CD4-positive, alpha-beta T cell treated with Interleukin-1 beta for 1 hour (primary cell): ENCODE measurements at places on chromosomes 1 and 21.

- no peak for DNase-seq
These were observed 59.2 kb downstream of the TBX15 start for GRCh38 chr1:118928739-118929554.

- DNase-seq = no peak
These were observed 37.9 kb upstream of the MPZL1 start for GRCh38 chr1:167683641-167684502.

GRCh38 chr1:11713095-11713494 lies 21.6 kb downstream of the DRAXIN start:
- DNase-seq = no peak

DNA sequence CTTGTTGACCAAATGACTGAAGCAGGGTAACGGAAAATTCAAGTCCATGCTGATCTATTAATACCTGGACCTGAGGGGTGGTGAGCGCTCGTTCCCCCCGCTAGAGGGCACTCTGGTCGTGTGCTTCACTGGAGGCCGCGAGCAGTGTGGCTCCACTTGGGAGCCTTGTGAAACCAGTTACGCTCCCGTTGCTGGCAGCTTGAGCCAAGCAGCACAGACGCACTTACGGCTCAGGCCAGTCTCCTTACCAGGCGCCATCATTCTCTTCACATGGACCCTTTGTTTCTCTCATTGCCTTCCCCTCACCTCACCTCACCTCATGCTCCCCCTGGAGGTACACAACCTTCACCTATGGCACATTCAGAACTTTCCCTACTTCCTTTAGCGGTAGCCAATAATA lies 49.7 kb upstream of the TSPAN2 start:
- peak; percentile 48 for DNase-seq

GRCh38 chr1:236888126-236888525 lies 93.0 kb downstream of the MTR start:
- no peak for DNase-seq

DNA sequence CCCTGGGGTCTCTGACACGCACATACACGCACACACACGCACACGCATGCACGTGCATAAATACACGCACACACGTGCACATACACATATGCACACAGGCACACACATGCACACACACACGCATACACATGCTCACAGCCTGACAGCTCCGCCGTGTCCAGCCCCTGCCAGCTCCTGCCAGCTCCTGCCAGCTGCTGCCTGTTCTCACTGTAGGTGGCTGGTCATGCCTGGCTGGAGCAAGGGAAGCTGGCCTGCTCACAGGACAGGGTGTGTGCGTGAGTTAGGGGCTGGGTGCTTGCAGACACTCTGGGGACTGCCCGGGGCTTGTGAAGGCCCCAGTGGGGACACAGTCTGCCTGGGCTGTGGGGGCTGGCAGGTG lies 4.9 kb downstream of the PLCH2 start:
- DNase-seq = no peak

DNA sequence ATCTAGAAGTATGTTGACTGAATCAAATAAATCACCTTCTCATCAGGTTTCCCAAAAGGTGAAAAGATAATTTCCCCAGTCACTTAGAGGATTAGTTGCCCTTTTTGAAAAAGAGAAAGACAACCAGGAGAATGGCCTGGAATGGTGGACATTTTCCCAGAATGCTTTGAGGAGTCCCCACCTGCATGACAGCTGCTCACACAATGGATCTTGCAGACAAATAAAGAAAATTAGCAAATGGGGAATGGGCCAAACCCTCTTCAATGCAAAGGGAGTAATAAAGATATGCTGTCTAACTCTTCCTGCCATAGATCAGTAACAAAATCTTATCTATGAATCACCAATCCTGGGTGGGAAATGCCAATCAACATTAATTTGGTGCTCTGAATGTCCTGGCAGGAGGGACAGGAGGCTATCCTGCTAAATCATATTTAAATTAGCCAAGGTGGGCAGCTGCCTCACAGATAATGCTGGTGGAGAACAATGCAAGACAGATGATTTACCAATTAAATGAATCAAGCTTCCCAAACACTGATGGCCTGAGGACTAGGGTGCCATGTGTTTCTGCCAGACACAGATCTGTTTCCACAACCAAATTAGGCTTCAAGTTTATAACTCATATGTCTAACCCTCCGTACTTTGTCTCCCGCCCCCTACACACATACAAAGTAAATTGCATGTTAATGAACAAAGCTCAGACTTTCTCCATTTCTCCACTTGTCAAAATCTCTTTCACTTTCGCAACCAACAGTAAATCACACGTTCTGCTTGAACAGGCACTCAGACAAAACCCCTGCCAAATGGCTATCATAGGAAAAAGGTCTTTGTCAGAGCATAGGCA lies 488.0 kb upstream of the PLXNA2 start:
- no peak for DNase-seq

GRCh38 chr21:27818847-27819246 lies 852.0 kb upstream of the ADAMTS5 start:
- no peak for DNase-seq

GRCh38 chr1:59696421-59697115 lies 118.2 kb upstream of the HOOK1 start:
- DNase-seq = peak; percentile 30

- peak; percentile 22 for DNase-seq
These were observed 9.1 kb downstream of the TTC22 start for GRCh38 chr1:54791880-54792522.

DNA sequence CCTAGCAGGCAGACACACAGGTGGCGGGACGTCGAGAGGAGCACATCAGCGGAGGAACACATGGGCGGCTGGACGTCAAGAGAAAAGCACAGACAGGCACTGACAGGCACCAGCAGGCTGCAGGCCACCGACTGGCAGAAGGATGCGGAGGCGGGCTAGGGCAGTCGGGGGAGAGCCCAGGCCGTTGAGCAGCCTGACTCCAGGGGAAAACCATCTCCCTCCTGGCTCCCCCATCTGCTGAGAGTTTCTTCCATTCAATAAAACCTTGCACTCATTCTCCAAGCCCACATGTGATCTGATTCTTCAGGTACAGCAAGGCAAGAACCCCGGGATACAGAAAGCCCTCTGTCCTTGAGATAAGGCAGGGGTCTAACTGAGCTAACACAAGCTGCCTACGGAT lies 25.5 kb downstream of the B3GALT5 start:
- DNase-seq = no peak

GRCh38 chr1:14606632-14607031 lies 8.1 kb downstream of the KAZN start:
- DNase-seq = no peak

DNA sequence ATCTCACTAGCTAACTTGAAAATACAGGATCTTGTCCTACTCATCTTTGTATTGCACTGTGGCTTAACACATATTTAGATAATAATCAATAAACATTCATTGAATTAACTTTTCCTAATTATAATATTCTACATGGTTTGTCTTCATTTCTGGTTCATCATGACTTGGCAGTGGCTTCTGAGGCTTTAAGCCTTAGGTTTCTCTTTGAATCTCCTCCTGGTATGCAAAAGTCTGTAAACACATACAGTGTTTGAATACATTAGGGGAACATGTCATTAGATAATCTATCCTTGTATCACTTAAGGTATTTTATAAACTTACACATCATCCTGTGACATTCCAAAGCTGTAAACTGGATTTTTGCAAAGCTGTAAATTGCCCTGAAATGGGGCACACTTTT lies 20.6 kb downstream of the CTSK start:
- DNase-seq = no peak

DNA sequence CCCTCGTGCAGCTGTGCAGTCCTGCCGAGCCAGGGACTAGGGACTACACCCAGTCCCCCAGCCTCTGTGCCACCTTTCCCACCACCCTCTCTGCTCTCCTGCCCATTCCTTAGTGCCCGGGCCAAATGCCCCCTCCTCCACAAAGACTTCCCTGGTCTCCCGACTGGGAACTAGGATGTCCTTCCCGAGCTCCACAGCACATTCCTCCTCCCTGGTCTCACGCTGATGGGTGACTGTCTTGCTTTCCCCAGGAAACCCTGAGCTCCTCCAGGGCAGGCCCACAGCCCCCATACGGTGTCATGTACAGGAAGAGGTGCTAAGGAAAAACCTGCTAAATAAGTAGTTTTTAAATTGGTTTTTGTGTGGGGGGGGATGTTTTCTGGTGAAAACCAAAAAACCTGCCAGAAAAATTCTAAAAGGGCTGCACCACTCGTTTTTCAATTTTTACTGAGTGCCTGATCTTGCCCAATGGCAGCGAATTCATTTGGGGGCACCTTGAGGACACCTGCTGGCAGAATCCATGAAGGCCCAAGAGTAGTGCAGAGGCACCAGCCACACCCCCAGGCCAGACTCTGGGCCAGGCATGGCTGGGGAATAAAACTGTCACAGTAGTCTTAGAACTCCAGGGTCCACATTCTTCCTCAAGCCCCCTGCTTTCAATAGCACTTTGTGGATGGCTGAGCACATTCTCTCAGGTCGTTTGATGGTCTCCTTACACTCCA lies 50.4 kb downstream of the GLIS1 start:
- DNase-seq = no peak

GRCh38 chr1:39758556-39759435 lies 12.4 kb downstream of the OXCT2 start:
- no peak for DNase-seq

- DNase-seq = no peak
These were observed 6.2 kb downstream of the FNDC5 start for GRCh38 chr1:32864375-32865019.

- DNase-seq = no peak
These were observed 43.6 kb upstream of the WNT2B start for GRCh38 chr1:112465122-112465521.

GRCh38 chr21:39347537-39347936 lies 1.4 kb downstream of the HMGN1 start:
- no peak for DNase-seq

DNA sequence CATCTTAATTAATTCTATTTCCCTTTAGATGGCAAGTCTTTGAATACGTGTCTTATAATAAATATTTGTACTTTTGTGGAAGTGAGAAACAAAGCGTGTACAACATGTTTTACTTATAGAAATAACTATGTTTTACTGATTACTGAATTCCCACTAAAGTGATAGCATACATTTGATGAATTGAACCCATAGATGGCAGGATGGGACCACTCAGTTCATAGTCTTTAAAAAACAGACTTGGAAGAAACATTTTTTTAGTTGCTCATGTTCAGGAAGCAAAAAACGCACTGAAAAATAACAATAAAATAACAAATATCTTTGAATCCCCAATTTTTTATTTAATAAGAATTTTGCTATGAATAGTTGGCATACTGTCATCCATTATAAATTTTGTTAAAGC lies 507.1 kb upstream of the ZRANB2 start:
- no peak for DNase-seq

DNA sequence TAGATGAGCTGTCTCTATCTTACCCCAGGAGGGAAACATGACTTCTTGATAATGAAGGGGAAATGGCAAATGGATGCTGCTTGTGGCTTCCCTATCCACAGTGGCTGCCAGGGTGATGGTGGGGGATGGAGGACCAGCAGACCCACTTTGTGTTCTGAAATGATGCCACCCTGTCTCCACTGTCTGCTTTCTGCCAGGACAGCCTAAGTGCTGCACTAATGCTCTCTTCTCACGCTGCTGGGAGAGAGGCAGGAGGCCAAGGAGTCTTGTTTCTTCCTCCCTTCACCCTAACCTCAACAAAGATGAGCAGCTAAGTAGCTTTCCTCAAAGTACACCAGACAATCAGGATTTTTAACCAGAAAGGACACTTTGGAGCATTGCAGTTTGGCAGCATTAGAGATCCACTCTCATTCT lies 36.6 kb downstream of the XCL1 start:
- DNase-seq = no peak

DNA sequence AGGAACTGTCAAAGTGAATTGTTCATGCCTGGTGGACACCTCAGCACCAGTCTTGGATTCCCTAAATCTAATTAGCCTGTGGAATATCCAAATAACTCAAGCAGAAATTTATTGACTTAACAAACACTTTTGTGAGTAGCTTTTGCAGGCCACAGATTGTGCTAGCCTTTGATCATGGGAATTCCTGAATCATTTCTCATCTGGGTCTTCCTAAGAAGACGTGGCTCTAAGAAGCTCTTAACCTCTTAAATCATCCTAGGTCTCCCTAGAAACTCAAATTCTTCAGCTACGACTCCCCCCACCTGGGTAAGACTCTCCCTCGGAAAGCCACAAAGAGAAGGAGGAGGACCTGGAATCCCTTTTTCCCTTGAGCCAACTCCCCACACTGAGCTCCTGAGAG lies 53.8 kb upstream of the PSEN2 start:
- DNase-seq = no peak

DNA sequence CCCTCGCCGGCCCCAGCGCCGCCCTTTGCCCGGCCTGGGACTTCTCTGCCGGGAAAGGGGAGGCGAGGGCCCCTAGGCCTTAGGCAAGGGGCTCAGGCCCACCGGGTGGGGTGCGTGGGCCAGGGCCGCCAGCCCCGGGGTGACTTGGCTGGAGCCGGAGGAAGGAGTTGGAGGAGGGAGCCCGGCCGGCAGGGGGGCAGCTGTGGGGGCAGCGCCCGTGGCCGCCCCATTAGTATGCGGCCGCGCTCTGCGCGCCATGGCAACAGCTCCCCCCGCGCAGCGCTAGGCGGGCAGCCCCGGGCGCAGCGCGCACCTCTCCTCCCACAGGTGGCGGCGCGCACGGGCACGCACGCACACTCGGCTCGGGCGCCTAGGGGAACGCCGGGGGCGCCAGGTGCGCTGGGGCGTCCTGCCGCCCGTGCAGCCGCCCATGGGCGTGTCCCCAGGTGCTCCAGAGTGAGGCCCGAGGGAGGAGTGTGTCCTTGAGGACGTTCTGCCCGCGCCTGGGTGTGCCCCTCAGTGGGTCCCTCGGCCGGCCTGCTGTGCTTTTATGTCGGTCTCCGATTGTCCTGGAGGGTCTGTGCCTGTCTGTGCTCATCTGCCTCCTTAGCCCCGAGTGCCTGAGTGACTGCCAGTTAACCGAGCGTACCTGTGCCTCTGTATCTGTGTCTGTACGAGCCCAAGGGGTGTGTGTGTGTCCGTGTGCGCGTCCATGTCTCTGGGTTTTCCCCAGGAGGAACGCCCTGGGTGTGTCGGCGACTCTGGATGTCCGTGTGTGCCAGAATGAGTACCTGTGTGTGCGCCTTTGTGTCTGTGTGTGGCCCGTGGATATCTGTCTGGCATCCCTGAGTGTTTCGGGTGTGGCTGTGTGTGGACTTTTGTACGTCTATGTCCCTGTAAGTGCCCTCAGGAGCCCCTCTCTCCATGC lies 38.2 kb upstream of the WASF2 start:
- peak; percentile 53 for DNase-seq

DNA sequence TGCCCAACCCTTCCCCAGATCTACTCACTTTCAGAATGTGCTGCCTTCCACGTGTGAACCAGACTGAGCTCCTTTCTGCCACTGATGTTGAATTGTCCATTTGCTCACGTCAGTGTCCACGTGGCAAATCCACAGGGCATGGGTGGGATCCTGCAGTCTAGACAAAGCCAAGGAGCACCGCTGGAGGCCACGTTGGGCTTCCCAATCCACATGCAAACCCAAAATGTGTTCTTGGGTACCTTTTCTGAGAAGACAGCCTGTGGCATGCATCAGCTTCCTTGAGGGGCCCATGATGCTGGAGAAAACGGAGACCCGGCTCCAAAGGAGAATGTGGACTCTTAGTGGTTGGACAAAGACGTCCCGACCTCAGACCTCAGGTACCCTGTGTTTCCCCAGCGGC lies 87.6 kb downstream of the PDE9A start:
- no peak for DNase-seq
